Stimulated activated CD4-positive, alpha-beta T cell treated with anti-CD3 and anti-CD28 coated beads, Interleukin-1b, Interleukin-23, amount 100 ng/mL, for 1 hour (primary cell): ENCODE measurements at places on chromosomes 2 and 18.

DNA sequence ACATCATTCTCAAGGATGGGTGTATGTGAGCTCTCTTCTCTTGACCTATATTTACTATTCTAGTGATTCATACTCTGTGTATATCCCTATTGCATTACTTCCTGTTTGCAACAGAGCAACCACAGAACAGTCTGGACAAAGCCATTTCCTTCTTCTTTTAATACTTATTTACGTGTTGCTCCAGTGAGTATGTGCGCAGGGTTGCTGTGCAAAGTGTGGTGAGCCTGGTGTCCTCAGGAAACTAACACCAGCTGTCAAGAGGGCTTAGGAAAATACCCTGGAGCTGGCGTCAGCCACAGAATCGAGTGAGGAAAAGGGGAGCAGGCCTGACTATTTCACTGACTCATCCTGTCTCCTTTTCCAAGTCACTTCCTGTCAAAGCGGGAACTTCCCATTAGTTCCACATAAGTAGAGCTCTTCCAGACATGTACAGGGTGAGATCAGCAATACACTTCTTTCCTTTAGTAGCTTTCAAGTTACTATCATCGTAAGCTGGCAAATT is 214.1 kb upstream of the COPS8 start:
- no peak for DNase-seq

DNA sequence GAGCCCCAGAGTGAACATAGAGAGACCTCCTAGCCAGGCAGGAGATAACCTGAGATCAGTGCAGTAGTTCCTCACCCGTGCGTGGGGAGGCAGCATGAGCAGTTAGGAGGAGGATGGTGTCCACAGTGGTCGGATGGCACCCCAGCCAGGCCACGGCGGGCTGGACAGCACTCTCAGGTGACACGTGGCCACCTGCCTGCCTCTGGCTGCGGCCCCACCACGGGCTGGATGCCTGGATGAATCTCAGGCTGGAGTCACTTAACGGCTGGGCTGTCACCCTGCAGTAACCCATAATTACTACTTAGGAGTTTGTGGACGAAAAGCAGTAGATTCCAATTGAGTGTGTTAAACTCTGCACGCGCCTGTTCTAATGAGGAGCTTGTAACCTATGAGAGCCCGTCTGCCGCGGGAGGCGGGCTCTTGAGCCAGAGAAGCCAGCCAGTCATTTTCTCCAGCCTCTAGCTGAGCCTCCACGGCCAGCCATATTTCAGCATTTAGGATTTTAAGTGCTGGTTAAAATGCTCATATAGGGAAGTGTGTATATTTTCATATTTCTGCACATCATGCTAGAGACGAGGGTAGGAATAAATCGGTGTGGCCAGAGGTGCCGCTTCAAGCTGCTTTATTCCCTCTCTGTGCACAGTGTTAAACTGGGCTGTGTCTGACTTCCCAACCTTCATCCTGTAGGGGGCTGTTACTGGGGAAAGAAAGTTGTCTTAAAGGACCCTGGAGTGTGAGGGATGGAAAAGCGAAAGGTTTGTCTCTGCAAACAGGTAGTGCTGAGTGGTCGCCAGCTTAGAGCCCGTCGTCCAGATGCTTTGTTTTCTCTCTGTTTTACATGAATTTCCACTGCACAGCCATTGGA is 144.0 kb downstream of the GLI2 start:
- no peak for DNase-seq

DNA sequence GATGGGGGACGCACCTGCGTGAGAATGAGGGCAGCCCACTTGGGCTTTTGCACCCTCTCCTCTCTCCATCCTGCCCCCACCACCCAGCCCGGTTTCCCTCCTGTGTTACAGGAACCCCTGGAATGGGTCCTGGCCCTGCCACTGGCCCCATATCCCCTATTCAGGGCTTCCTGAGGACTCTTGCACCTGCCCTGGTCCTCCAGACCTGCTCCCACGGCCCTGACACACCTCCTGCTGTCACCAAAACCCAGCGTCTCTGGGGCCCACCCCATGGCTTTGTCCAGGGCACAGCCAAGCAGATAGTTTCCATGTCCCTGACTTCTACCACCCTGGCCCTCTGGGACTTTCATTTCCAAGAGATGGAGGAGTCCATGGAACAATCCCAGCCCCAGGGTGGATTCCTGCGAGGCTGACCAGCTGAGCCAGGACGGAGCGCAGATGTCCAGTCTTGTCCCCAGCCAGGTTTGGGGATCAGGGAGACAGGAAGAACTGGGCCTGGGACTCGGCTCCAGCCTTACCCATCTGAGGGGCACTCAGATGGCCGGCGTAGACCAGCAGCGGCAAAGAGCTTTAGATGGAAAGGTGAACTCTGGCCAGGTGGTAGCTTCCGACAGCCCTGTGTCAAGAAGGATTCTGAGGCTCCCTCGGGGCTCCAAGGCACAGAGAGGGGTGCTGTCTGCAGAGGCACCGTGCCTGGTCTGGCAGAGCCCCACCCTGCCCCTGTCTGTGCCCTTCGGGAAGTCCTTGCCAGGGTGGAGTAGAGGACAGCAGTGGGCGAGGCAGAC is 12.0 kb downstream of the GPR35 start:
- no peak for DNase-seq

- no peak for DNase-seq
Measured at GRCh38 chr18:22688877-22689496, 244.1 kb upstream of the RBBP8 start.

GRCh38 chr2:9556121-9556743 is 602 bp upstream of the ADAM17 start:
- no peak for DNase-seq

DNA sequence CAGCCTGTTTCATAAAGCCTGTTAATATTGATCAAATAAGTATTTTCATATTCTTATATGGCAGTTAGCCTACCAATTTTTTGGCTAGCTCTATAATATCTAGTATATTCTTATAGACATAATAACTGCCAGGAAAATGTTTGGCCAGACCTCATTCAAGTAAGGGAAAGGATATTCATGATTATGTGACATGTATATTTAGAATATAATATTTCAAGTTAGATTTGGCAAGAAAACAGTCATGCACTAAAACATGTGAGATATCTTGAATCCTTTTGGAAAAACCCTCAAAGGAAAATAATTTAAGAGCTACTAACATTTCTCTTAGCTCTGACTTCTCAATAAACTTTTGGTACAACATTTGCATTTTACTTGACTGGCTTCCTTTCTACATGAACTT is 694.1 kb downstream of the PLCL1 start:
- DNase-seq: no peak

DNA sequence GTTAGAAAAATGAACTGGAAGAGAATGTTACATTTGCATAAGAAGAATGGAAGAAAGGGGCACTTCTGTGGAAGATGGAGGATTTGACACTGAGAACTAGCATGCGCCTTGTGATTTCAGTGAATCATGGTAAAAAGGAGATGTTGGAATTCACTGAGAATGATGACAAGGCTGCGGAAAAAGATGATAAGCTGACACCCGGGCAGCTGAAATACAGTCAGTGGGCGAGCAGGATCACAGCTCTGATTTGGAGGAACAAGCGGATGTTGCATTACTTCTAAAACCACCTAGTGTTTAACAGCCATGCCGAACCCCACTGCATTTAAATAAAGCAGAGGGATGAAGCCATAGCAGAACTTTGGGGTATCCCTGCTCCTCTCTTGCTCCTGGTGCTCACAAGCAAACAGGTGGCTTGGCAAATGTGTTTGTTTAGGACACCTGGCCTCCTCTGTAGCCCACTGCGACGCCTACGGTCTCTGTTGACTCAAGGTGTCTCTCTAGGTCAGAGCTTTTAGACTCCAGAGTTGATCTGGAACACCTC is 134.9 kb downstream of the NDUFA10 start:
- no peak for DNase-seq
